OCI-LY7 (cell line): ENCODE measurements at places on chromosomes 2 and 18.

GRCh38 chr2:205259121-205259520, 423.2 kb upstream of the NRP2 start:
- no peak for DNase-seq

DNA sequence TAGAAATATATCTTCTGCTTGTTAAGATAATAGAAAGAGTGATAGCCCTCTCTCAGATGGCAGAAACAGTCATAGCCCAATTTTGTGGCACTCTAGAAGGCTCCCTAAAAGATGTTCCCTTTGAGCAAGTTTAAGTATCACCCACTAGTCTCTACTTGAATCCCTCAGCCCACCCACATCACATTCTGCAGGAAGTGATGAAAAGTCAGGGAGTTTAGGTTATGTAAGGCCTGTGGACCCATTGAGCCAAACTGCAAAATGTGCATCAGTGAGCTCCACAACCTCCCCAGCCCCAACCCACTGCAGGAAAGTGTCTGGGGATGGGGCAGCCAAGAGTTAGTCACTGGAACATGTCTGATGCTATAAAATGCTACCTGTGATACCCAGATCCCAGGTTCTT, 25.6 kb downstream of the ANKRD44 start:
- no peak for DNase-seq

DNA sequence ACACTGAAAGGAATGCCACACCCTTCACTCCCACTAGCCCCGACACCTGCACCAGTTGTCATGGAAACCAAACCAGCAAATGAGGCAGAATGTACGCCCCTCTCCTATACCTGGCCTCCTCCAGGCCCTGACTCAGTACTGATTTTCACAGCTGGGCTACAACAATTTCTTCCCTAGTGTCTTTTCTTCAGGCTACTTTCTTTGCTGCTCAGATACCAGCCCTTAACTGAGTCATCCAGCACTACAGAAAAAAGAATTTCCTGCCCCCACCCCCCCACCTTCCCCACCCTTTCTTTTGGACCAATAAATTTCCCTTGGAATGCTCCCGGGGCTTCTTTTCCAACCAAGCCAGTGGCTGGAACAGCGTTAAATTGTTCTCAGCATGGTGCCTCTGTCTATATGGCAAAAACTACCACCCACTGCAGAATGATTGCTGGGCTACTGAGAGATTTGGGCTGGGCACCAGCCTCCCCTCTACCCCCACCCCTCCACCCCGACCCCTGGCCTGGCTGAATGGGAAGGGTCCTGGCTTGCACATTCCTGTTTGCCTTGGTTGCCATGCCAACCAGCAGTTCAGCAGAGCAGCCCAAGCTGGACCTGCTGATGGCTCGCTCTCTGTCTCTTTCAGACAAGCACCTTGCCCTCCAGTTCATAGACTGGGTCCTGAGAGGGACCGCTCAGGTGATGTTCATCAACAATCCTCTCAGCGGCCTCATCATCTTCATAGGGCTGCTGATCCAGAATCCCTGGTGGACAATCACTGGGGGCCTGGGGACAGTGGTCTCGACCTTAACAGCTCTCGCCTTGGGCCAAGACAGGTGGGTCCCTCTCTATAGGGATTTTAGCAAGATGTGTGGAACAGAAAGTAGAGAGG, 11.3 kb downstream of the SLC14A2 start:
- no peak for DNase-seq

DNA sequence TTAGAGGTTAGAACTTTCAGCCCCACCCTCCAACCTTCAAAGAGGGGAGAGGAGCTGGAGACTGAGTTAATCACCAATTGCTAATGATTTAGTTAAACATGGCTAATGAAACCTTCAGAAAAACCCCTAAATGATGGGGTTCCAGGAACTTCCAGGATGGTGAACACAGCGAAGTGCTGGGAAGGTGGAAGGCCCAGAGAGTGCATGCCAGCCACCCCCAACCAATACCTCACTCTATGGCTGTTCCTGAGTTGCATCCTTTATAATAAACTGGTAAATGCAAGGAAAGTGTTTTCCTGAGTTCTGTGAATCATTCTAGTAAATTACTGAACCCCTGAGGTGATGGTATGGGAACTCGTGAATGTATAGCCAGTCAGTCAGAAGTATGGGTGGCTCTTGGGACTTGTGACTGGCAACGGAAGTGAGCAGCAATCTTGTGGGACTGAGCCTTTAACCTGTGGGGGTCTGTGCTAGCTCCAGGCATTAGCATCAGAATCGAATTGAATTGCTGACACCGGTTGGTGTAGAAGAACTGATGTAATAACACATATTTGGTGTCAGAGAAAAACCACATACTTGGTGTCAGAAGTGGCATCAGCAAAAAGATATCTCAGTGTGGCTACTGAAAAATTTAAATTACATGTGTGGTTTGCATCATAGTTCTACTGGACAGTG, 37.4 kb downstream of the NPHP1 start:
- DNase-seq = no peak

- DNase-seq = no peak
Observed at GRCh38 chr2:42028571-42029148, 19.2 kb upstream of the PKDCC start.
